ENCODE measurements at places on chromosomes 5 and 9.
A peak's percentile ranks its signal among the peaks of the same experiment; 100 is the strongest.

DNA sequence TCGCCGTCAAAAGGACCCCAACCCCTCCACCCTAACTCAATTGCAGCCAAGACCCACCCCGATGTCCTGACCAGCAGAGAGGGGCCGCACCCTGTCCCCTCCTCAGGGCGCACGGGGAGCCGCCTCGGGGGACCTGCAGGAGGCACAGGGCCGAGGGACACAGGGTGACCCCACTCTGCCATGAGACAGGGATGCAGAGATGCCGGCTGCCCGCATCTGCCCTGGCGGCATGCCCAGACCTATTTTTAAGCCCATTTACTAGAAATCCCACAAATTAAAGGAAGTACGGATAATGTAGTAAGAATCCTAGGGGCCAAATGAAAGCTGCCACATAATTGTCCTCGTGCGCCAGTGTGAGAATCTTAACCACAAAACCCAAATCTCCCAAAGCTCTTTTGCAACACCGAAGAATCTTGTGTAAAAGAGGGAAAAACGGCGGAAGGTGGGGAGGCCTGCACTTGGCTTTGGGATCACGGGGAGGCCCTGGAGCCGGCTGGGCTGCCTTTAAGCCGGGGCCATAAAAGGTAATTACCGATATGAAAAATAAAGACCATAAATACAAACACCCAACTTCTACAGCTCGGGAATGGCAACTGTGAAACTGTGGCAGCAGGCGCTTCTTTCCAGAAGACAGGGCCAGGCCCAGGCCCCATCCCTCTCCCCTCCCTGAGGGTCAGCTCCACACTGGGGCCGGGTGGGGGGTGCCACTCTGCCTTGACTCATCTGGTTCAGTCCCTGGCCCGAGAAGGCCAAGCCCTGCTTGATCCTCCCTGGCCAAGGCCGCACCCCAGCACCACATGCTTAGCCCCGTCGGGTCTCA lies 35.0 kb downstream of the NACC2 start:
- peak; percentile 87 for DNase-seq

DNA sequence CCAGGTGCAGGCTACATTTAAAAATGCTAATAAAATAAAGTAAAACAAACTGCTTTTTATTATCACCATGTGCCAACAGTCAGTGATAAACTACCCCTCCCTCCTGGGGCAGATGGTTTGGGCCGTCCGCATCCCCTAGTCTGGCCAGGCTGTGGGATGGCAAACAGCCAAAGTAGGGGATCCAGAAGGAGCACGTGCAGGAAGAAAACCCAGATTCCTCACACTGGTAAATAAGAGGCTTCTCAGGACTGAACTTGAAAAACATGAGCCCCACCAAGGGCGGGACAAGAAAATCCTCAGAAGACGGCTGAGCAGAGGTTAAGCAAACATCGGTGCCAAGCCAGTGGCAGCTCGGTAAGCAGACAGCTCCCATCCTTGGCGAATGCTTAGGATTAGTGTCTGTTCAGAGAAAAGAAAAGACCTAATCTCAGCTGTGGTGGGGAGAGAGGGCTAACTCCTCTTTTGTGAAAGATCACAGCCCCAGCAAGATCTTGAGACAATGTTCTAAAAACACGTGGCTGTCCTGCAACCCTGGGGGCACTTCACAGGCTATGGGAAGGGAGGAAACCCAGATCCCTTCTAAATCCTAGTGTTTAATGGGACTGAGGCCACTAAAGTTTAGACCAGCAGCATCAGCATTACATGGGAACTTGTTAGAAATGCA lies 46.5 kb upstream of the GDNF start:
- no peak for DNase-seq

- no peak for DNase-seq
Measured at GRCh38 chr5:174083056-174083827, 37.7 kb downstream of the NSG2 start.

DNA sequence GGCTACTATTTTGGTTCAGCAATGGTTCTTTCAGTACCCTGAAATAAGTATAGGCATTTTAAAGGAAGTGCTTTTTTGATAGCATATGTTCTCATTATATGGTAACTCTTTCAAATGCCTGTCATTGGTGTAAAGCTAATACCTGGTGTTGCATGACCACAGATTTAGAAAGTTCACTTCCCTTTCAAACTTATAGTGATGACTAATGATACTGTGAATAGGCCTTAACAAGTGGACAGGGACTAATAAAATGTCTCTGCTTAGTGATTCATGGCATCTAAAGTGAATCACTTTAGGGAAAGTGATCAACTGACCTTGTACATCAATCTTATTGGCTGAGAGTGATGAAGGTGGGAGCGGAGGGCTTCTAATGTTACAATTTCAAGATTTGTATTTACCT lies 21.6 kb downstream of the MRPL22 start:
- peak; percentile 35 for DNase-seq

DNA sequence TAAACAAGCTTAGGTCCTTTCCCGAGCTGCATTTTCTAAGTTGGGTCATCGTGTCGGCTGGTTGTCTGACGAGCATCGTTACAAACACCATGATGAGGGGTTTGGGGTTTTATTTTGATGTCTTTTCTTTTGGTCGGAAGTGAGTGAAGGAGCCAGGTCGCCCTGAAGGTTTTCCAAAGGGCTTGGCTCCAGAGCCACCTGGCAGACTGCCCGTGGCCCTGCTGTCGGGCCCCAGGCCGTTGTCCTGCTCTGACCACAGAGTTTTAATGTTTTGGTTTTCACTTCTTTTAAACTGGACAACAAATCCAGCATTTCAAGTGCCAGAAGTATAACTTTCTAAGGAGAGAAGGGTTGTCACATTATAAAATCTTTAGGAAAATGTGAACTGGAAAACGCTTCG lies 42.3 kb downstream of the TENT4A start:
- no peak for DNase-seq

- DNase-seq = peak; percentile 49
Measured at GRCh38 chr5:92775711-92776615, 805.1 kb downstream of the NR2F1-AS1 start.

DNA sequence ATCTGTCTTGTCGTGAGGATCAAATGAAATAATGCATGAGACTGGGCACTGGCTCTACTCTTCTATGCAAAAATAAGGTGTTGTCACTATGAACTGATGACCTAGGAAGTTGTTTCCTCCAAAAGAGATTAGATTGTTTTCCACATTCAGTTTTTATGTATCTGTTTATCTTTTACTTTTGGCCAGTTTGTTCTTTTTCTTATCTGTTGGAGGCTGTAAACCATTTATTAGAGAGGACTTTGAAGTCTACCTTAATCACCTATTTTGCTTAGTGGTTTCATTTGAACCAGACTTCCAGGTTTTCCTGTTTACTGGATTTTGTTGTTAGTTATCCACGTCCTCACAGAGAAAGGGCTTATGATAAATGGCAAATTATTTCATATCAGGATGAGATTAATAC lies 21.5 kb upstream of the GDA start:
- no peak for DNase-seq

GRCh38 chr5:140342896-140343295 lies 3.5 kb downstream of the HBEGF start:
- no peak for DNase-seq

DNA sequence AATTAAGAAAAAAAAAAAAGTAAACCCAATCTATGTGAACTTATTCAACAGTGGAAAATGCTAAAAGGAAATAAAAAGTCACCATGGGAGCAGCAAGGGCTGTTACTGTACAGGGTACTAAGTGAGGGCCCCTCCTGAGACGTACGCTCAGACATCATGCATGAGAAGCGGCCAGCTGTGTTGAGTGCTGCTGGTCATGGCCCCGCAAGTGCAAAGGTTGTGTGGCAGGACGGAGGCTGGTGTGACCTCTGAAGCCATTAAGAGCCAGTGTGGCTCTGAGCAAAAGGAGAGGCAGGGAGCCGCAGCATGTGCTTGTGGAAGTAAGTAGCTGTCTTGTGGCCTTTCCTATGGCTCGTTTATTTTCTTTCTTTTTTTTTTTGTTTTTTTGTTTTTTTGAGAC lies 3.1 kb upstream of the ZNF79 start:
- no peak for DNase-seq

DNA sequence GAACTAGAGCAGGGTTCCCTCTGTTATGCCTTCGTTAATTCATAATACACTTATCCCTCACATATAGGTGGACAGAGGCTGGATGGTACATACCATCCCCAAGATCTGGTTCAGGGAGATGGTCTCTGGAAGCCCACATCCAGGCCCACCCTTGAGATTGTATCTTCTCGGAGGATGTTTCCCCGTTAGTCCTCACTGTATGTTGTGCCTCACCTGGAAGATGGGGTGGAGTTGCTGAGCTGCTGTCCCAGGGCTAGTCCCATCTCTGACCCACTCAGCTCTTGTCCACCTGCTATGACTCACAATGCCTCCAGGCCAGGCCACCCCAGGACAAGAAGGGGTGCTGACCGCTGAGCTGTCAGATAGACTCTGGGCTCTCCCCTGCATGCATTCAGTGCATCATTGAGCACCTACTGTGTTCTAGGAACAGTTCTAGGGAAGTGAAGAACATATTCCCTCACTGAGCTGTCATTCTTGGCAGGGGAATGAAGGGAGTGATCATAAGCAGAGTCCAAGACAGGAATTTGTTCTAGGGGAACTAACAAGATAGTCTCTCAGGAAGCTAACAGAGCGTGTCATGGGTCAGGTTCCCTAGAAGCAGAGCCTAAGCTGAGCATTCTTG lies at the start of gene CBY3:
CBY3 (minus strand) TSS at position 255 of the 622 bp plus-strand sequence; CDS start at position 139, 116 bp downstream.
- DNase-seq = no peak
